ENCODE measurements at places on chromosomes 3 and 15.

DNA sequence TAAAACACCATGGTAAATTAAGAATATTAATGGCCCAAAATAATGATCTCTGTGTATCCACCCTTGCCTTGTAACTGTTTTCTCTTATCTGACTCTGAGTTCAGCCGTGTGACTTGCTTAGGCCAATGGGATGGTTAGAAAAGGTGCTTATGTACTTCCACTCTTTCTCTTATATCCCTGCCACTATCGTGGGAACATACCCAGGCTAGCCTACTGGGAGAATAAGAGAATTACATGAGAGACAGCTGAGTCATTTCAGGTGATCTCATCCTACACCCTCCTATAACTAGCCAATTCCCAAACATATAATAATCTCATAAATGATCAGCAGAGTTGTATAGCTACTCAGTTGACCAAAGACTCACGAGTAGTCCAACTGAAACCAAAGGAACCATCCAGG is 98.3 kb upstream of the ABI3BP start:
- DNase-seq = no peak

DNA sequence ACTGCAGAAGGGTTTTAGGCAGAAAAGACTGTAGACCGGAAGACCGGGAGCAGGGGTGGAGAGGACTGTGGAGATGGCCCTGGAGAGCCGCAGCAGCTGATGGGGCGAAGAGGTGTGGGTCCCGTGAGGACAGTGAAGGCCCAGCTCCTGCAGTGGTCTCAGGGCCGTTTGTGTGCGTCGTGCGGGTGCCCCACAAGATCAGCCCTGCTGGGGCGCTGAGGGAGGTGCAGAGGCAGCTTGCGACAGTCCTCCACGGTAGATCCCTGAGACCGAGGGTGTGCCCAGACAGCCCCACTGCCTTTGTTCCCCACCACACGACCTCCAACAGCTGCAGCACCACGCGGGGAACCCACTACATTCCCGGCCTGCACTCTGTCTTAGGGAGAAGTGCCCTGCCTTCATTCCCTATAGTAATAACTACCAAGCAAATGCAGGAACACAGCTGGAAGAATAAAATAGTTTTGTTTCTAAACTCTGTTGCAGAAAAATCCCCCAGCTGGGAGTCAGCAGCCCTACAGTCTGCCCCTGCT is 19.0 kb upstream of the CRABP1 start:
- no peak for DNase-seq

GRCh38 chr3:136885357-136886213 is 23.6 kb downstream of the NCK1 start:
- no peak for DNase-seq

DNA sequence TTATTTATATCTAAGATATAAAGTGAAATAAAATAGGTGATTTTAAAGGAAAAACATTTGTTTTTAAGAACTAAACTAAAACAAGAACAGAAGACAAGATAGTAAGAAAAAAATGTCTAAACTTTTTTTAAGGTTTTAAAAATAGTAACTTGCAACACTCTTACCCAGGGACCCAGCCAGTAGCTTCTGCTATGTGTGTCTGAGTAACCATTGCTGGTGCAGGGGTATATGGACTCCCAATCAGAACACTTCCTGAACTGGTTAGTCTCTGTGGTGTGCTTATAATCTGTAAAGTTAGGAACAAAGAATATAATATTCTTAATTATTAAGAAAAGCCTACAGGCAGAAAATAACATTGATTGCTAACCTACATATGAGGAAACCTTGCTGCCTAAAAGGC is 118.4 kb downstream of the ATP1B3 start:
- no peak for DNase-seq

- no peak for DNase-seq
Measured at GRCh38 chr15:88493844-88494243, 26.3 kb downstream of the MRPS11 start.

DNA sequence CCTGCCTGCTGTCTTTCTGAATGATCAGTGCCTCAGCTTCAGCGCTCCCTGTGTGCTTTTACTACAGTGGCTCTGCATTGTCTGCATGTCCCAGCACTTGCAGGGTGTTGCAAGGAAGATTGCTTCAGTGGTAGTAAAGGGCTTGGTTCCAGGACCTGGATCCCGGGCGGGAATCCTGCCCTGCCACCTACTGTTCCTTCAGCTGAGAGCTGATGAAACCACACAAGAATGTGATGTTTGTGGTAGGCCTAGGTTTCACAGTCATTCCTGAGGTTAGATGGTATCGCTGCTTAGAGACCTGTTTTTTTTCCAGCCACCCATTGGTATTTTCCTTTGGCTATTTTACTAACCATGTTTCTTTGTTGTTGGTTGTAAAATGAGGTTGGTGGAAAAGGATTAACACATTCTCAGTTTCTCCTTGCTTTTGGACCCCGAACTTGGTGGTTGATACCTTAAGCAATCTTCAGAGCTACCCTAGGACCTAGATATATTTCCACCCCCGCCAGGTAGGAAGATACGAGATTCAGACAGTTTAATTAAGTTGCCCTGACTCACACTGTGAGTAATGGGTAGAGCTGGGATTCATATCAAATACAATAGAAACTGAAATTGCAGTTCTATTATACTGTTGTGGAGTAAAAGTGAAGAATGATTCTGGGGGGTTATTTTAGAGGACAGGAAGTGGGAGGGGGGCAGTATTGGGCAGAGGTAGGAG is 11.4 kb downstream of the GPR87 start:
- DNase-seq = no peak

DNA sequence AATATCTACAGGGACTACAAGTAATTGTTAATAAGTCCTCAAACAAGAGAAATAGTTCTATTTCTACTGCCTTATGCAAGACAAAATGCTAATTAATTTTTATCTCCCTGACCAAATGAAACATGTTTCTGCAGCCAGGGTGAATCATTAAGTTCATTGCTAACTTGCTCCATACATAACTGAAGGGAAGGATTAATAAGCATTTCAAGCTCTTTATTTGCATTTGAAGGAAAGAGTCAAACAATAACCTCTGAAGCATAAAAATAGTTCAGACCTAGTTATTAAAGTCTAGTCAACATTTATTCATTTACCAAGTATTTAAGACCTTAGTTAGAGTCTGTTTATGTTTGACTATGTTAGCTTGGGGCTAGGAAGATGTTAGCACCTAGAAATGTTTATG is 120.0 kb downstream of the ATP1B3 start:
- no peak for DNase-seq
